Motor neuron (in vitro differentiated cells): ENCODE measurements at places on chromosomes 7 and 10. TPM values are rescaled to one million over a fixed set of nuclear protein-coding genes. Genes with fewer than 3 reads are reported as not detected.

DNA sequence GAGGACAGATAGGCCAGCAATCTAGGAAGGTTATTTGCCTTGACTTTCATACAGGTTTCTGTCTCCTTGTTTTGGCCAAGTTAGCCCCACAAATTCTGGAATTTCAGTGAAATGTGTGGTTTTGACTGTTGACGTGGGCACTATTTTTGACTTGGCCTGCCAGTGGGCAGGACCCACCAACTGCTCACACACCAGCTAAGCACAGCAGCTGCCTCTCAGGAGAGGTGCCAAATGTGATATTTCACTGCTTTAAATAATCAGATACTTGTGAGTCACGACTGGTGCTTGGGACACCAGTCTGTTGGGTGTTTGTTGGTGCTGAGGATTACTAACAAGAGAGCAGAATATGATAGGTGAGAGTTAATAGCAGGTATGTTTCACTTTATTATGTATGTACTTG, 409.7 kb upstream of the MTPN start:
- no peak for ATAC-seq

- ATAC-seq, result no peak
Measured at GRCh38 chr10:112996462-112996861, 46.4 kb downstream of the TCF7L2 start.

DNA sequence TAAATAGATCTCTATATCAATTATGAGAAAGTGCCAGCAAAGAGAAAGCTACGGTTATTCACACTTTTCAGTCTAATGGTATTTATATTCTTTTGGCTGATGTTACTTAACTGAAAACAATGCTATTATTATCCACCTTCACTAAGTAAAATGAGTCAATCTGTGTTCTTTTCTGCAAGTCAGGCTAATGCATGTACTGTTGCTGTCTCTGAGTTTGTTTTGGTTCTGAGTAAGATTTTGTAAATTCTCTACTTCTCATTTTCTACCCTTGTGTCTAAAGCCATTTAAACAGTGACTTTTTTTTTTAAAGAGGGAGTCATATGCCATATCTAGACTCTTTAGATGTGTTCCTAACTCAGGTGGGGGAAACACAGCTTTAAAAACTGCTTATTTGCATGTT, 7.5 kb downstream of the VWC2 start:
- ATAC-seq, result no peak

DNA sequence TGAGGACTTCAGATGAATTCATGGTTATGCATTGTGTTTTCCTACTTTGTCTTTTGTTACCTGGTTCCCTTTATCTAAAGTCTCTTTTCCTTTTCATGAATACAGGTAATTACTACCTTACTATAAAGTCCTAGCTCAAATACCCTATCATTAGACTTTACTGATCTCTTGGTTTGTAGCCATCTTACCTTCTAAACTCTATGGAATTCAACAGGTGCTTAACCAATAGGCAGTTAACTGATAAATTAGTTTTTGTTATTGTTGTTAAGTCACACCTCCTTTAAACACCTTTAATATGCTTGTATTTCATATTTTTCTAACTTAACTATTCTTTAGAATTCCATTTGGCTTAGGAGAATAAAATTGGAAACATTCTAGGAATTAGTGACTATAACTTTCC, 30.7 kb downstream of the PLCE1 start:
- no peak for ATAC-seq

DNA sequence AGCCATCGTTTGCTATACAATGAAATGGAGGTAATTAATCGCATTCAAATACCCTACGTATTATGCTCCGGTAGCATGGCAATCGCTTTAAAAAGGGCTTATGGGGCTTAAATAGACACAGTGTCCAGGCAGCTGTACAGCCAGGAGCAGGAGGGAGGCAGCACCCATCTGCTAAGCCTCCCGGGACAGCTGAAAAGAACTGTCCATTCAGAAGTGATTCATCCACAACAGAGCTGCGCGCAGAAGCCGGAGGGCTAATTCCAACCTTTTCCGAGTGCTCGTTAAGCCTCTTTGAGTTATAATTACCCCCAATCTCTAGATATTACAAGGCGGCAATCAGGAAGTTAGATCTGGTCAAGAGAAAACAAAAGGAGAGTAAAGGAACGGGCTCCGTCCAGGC, 58.3 kb downstream of the DPYSL4 start:
- ATAC-seq, result peak; percentile 65

DNA sequence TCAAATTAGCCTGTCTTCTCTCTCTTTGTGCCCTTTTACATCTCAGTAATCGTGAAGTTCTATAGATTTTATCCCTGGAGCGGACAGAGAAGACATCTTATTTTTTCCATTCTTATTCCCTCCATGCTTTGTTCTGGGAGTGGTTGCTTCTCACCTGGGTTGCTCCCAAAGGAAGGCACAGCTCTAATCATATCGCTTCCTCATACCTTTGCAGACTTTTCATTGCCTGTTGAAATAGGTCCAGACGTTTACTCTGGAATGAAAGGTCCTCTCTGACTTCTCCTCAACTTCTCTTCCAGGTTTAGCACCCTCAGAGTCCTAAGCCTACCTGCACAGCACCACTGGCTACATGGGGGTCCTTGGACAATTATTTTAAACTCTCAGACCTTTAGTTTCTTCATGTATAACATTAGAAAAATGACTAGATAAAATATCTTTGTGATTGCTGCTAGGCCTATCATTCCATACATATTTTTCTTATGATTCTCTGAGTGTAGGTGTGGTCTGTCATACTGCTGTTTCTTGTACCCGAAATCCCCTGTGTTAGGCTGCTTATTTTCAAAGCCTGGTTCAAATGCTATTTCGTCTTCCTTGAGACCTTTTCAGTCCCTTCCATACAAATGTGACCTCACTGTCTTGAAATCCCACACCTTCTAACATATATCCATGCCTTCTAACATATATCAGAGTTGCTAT, 418.1 kb downstream of the GFRA1 start:
- ATAC-seq, result no peak

DNA sequence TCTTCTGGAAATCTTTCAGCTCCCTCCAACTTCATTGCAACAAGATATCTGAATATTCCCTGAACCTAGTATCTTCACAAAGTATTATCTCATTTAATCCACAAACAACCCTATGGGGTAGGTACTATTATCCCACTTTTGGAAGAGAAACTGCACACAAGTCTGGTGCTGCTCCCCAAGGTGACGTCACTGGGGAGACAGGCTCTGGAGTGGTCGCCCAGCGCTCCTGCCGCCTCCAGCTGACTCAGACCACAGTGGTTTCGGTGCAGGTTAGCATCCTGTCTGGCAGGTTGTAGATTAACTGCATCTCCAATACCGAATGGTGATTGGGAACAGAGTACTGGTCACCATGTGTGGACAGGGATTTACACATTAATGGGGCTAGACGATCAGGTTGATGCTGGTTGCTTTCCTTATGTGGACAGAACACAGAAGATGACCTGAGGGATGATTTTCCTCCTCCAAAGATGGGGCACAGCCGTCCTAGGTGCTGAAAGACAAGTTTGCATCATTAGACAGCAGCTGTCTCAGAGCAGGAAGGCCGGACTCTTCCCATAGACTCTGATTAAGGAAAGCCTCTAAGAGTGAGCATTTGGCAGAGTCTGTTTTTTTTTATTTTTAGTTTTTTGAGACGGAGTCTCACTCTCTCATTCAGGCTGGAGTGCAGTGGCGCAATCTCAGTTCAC, 128.6 kb downstream of the TRRAP start:
- ATAC-seq, result no peak

DNA sequence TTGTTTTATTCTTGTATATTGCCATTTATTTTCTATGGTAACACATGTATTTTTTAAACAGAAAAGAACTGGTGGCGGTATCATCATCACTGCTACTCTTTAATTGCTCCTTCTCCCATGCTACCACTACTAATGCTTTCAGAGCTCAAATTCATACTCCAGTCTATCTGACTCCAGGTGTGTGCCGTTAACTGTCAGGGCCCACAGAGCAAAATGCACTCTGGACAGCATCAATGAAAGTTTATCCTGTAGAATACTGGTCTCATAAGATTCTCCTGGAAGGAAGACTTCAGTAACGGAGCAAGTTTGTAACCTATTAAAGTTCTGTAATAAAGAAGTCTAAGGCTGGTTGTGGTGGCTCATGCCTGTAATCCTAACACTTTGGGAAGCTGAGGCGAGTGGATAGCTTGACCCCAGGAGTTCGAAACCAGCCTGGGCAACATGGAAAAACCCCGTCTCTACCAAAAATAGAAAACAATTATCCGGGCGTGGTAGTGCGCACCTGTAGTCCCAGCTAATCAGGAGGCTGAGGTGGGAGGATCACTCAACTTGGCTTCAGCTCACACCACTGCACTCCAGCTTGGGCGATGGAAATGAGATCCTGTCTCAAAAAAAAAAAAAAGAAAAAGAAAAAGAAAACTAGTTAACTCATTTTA, 18.4 kb downstream of the ZNRF2 start:
- ATAC-seq, result no peak

DNA sequence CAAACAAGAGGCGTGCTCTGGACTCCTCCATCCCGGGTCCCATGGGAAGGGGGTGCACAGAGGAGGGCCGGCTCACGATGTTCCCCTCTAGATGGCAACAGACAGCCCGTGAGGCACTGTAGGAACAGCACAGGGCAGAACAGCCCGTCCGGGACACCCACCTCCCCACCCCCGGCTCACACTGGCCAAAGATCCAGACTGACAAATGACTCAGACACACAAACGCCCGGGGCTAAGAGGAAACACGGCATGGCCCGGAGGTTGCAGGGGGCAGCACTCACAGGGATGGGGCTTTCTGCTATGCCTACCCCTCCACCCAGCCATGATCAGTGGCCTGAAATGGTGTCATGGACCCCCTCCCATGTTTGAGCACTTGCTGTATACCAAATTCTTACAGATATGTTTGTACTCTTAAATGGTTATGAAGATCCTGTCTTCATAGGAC, 4.9 kb upstream of the ELN start:
- ATAC-seq, result peak; percentile 47

- no peak for ATAC-seq
Measured at GRCh38 chr10:6957851-6958250, 377.8 kb upstream of the PRKCQ start.

GRCh38 chr7:132118641-132119040, 457.6 kb downstream of the PLXNA4 start:
- no peak for ATAC-seq

DNA sequence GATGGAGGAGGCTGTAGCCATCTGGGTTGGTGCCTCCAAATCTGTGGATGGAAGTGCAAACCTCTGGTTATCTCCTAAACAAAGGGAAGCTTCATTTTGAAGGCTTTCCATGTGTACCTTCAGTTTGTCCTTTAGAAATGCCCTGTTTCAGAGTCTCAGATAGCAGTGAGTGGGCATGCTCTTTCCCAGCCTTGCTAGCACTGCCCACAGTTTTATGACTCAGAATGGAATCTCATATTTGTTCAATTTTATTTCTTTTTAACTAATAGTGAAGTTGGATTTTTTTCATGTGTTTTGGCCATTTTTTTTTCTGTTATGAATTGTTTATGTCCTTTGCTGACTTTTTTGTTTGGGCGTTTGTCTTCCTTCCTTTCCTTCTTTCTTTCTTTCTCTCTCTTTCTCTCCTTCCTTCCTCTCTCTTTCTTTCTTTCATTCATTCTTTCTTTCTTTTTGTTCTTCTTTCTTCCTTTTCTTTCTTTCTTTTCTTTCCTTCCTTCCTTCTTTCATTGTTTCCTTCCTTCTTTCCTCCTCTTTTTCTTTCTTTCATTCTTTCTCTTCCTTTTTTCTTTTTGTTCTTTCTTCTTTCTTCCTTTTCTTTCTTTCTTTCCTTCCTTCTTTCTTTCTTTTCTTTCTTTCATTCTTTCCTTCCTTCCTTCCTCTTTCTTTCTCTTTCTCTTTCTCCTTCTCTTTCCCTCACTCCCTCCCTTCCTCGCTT, 25.6 kb downstream of the PRF1 start:
- ATAC-seq, result no peak

DNA sequence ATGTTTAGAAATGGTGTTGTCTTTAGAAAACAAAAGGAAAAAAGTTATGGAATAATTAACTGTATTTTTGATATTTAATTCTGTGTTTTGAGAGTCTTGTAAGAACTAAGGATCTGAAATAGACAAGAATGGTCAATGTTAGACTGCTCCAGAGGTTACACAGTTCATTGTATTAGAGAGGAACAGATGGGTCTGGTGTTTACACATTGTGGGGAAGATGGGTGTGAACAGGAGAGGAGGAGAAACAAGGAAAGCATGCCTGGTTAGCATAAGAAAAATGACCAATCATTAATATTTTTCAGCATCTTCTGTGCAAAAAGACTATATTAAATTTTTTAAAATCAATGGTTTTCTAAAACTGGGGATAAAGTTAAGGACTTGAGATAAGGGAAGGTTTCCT, 11.9 kb downstream of the MEOX2 start:
- ATAC-seq, result no peak

GRCh38 chr10:78911533-78912340, 157.0 kb upstream of the ZMIZ1 start:
- no peak for ATAC-seq

GRCh38 chr7:111910656-111911055, 295.5 kb downstream of the DOCK4 start:
- ATAC-seq, result no peak

- peak; percentile 33 for ATAC-seq
Measured at GRCh38 chr7:37944737-37945054, 24.3 kb downstream of the EPDR1 start.

DNA sequence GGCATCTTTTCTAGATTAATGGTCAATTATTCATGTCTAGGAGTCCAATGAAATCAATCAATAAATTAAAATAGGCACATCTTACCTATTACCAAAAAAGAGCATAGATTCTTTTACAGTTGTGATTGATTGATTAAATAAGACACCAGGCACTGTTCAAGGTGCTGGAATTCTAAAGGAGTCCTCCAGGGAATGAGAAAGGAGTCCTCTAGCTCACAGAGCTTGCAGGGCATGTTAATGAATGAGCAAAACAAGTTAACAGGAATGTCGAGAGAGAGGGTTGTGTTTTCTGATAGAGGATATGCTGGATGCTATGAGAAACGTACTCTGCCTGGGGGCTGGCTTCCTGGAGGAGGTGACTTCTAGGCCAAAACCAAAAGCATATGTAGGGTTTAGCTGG, 191.4 kb downstream of the BMPER start:
- no peak for ATAC-seq

GRCh38 chr7:40947566-40947965, 755.3 kb downstream of the INHBA start:
- no peak for ATAC-seq

DNA sequence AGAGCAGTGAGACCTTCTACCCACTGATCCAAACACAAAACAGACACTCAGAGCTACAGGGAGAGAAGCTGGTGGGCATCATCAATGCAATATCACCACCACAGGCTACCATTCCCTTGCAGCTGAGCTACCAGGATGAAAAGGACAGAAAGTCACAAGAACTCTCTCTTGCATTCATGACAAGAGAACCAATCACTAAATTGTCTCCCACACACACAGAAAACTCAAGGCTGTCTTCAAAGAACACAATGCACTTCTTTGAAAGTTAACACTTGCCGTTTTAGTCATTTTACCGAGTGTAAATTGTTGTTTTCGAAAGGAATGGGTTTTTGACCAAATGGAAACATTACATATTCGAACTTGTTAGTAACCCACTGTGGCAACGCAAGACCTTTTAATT, 626.6 kb downstream of the SORCS1 start:
- peak; percentile 31 for ATAC-seq

GRCh38 chr7:36216063-36216684, 63.1 kb downstream of the EEPD1 start:
- ATAC-seq, result no peak

- no peak for ATAC-seq
Measured at GRCh38 chr7:5827755-5828154, 46.3 kb upstream of the RNF216 start.

The KCP gene
- 0.31 and 1.0 TPM in 2 replicates for total RNA-seq

The OR2A1 gene
- total RNA-seq, result 0.17 and 0.45 TPM in 2 replicates

The ASIC3 gene
- total RNA-seq, result 4.1 and 5.0 TPM in 2 replicates

The TAS2R3 gene
- total RNA-seq, result 0.46 and 0.64 TPM in 2 replicates

The ZNF212 gene
- total RNA-seq, result 7.6 and 9.6 TPM in 2 replicates

The MGMT gene
- 22.1 TPM in 2 replicates for total RNA-seq

The CHAT gene
- total RNA-seq, result 2.2 and 2.6 TPM in 2 replicates

The MAPK8 gene
- total RNA-seq, result 50.0 and 83.5 TPM in 2 replicates

The SLC13A1 gene
- total RNA-seq, result not detected in 2 replicates
